Stimulated activated CD4-positive, alpha-beta T cell treated with anti-CD3 and anti-CD28 coated beads, Interleukin-1b, Interleukin-23, amount 100 ng/mL, for 1 hour (primary cell): ENCODE measurements at places on chromosomes 16 and 17.
A peak's percentile ranks its signal among the peaks of the same experiment; 100 is the strongest.

- DNase-seq: no peak
Observed at GRCh38 chr16:3748307-3748706, 31.0 kb upstream of the TRAP1 start.

DNA sequence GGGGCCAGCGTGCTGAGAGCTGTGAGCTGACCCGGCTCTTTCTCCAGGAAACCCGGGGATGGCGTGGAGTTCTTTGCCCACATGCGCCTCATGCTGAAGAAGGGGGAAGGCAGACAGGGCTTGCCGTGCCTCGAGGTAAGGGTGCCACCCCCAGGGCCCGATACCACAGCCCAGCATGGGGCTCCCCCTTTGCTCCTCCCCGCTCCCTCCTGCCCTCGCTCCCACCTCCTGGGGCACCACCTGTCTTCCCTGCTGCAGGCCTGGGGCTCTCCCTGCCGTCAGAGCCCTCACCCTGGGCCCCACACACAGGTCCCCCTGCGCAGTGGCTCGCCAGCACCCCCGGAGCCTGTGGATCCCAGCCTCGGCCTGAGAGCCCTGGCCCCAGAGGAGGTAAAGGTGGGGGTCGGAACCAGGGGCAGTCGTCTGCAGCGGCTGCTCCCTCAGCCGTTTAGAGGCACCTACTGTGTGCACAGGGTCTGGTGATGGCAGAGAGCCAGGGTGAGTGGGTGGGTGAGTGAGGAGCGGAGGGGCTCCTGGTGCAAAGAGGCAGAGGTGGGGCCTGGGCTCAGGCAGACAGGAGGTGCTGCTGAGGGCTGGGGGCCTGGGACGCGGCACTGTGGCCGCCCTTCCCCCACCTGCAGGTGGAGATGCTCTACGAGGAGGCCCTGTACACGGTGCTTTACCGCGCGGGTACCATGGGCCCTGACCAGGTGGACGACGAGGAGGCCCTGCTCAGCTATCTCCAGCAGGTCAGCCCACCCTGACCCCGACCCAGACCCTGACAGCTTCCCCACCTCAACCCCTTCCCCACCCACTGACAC, 5.6 kb downstream of the BAIAP3 start:
- DNase-seq: no peak

- DNase-seq: no peak
Observed at GRCh38 chr17:45101546-45101882, 30.8 kb downstream of the PLCD3 start.

GRCh38 chr16:82867485-82867884, 240.7 kb downstream of the CDH13 start:
- no peak for DNase-seq

- DNase-seq: no peak
Observed at GRCh38 chr16:4339909-4340308, 11.2 kb downstream of the PAM16 start.

DNA sequence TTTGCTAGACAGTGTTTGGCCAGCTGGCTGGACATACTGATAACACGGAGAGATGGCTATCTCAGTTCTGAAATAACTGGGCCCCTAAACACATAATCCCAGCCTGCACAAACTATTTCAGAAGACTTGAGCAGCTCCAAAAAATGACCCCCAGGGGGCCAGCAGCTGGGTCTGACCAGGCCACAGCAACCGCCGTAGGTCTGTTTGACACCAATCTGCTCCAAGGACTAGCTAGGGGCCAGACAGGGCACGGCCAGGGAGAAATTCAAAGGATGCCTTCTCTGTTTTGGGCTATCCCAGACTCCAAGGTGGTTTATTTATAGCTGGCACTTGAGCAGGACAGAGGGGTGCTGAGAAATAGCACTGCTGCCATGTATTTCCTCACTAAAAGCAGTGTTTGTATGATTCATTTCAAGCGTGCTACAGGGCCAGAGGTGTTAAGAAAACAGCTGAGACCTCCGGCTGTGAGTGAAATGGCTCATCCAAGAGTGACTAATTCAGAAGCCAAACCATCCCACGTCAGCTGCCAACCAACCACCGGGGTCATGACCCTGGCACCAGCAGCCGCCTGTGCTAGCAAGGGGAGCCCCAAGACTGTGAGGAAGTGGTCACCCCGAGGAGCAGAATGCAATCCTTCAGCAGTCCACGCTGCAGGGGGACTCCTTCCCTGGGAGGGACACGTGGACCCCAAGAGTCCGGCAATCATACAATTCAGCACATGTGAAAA, 5.7 kb downstream of the GGA2 start:
- DNase-seq: peak; percentile 25

DNA sequence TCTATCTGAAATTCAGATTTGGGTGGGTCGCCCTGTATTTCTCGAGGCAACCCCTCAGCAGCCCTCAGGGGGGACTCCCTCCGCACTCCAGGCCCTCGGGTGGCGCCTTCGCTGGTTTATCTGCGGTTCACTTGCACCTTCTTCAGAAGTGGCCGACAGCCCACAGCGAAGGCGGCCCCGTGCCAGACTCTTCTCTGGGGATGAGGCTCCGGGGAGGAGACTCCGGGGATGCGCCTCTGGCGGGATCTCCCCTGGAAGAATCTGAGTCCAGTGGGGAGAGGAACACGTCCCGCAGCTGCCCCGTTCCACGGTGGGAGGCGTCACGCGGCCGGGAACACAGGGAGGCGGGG, 63.9 kb upstream of the DNAJA2 start:
- peak; percentile 8 for DNase-seq

DNA sequence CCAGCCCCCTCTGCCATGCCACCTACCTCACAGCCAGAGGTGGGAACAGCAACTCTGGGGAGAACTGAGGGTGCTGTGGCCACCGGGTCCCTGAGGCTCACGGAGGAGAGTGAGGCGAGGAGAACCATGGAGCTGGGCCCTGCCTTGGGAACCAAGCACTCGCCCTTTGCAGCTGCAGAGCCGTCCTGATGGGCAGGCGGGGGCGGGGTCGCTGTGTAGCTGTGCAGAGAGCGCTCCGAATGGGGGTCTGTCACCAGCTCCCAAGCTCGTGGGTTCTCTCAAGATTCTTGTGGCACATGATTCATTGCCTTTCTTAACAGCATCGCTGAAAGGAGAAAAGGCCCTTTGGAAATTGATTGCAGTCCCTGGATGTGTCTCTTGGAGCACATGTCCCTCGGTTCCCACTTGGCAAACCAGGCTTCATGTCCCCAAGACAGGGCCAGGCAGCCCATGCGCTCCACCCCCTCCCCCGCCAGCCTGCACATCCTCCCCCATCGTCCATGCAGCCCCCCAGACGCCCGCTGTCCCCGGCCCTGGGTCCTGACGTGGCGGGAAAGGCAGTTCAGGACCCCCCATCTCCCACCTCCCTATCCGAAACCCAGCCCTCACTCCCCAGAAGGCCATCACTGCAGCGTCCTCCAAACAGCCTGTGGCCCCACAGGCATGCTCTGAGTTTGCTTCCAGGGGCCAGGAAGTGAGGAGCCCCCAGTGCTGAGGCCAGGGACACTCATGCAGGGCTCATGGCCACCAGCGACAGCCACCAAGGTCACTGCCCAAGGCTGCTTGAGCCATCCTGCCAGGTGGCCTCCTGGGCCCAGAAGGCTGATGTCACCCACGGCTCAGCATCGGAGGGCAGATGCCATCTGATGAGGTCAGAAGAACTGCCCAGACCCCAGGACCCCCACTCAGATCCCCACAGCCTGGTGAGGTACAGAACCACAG, 20.6 kb upstream of the CHMP6 start:
- DNase-seq: no peak

- no peak for DNase-seq
Observed at GRCh38 chr16:57424583-57424982, 20.0 kb downstream of the CCL17 start.

DNA sequence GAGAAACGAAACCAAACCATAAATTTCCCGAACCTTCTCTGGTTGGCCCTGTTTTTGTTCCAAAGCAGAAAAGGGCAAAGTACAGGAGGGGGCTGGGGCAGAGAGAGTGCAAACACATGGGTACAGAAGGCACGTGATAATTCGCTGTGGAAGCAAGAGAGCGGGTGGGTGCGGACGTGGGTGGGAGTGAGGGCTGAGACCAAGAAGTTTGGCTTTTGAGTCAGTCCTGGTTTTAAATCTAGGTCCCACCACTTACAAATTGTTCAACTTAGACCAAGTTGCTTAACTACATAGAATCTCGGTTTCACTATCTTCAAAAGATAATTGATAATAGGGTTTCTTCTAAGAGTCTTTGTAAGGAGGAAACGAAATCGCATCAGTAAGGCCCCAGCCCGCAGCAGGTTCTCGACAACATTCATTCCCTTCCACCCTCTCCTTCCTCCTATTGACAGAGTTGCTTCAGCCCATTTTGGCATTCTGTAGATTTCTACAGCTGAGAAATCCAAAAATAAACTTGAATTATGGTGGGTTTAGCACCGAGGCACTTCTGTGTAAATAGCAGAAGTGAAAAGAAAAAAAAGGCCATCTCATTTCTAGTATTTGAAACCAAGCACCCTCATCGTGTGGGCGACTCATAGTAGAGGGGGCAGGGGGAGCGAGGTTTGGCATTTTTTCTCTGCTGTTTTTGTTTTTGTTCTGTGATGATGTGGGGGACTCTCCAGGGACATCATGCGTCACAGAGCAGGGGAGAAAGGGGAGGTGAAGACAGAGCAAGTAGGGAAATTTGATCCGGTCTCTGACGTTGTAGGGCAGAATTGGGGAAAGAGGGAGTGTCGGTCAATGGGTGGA, 33.6 kb upstream of the CCR7 start:
- peak; percentile 69 for DNase-seq

DNA sequence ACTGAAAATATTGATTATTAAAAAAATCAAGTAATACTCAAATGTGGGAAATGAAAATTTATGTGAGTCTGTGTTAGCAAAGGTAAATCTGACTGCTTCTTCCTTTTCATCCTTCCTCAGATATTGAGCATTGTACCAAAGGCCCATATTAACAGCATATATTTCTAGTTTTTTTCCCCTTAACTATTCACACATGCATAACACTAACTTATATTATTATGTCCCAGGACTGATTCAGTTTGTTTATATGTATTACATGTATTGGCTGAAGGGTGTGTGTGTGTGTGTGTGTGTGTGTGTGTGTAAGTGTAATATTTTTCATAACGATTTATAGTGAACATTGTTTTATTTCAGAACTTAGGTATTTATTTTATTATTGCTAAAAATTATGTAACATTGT, 74.2 kb downstream of the BCAS3 start:
- no peak for DNase-seq

- no peak for DNase-seq
Observed at GRCh38 chr17:70047619-70048419, 27.2 kb upstream of the KCNJ16 start.

DNA sequence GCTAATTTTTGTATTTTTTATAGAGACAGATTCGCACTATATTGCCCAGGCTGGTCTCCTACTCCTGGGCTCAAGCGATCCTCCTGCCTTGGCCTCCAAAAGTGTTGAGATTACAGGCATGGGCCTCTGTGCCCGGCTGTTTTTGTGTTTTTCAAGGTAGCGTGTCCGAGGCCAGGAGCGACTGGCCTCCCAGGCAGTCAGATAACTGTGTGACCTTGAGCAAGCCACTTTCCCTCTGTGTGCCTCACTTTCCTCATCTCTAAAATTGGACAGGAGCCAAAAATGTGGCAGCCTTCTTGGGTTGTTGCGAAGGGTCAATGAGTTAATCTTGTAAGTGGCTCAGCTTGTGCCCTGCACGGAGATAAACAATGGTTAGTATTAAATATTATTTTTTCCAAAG, 2.4 kb downstream of the ABCC1 start:
- no peak for DNase-seq

DNA sequence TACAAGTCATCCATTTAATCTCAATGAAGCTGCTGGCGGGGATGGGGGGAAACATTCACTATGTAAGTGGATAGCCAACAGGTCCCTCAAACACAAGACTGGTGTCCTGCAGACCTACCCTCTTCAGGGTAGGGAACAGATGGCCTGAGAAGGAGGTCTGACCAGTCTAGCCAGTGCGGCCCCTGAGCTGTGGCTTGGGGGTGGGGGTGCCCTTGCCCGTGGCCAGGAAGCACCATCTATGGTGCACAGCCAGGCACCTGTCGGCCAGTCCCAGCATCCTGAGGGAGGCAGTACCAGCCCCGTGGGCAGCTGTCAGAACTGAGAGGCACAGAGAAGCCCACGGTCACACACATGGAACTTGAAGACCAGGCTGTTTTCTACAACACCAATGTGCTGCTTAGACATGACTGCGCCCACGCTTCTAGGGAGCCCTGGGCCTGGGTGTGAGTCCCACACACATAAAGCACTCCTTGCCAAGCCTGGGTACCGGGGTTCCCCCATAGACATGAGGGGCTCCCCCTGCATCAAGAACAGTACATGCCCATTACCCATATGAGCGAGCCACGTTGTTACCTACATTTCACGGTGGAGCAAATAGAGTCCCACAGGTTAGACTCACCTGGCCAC, 40.9 kb downstream of the RMI2 start:
- no peak for DNase-seq

DNA sequence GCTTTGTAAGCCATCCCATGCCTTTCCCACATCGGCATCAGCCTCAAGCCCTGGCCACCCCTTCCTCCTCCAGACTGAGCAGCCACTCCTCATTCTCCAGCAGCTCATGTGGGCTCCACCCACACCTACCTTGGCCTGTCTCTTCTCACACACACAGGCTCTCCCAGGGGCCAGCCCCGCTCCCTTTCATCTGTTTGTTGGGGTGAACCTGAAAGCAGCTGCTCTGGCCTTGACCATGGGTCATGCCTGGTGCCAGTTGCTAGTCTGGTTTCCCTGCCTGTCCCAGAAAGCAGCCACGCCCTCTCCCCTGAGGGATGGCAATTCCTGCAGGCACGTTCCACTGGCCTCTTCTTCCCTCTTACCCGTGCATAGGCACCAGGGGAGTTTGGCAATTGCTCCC, 11.4 kb upstream of the TMEM238L start:
- DNase-seq: no peak

DNA sequence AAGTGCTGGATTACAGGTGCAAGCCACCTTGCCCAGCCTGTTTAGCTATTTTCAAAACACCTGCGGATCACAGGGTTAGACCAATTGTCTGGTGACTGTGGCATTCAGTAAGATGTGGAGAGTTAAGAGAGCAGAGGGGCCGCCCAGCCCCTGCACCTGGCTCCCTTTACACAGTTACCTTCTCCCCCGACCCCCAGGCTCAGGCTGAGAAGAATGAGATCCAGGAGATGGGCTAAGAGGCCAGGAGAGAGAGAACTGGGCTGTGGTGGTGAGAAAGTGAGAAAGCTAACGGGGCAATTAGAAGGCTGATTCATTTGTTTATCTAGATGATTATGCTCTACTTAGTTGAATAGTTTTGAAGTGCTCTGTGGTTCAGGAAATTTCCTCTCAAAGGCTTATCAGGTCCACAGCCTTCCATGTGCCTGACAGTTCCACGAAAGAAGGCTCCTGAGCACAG, 67.8 kb upstream of the AXIN2 start:
- no peak for DNase-seq

- DNase-seq: no peak
Observed at GRCh38 chr17:83173914-83174361, 94.5 kb downstream of the METRNL start.
